ENCODE measurements at places on chromosomes 12 and 14. TPM values are rescaled to one million over a fixed set of nuclear protein-coding genes. Genes with fewer than 3 reads are reported as not detected.

Gene TAS2R9
- total RNA-seq = not detected

Gene RDH16
- total RNA-seq = not detected

Gene PPP1R12A
- total RNA-seq = 43.9 TPM

Gene SAMD15
- 0.08 TPM for total RNA-seq

Gene CMAS
- 34.6 TPM for total RNA-seq

Gene CRACR2A
- 4.5 TPM for total RNA-seq

Gene KRT6A
- 0.16 TPM for total RNA-seq

Gene BMP4
- 6.1 TPM for total RNA-seq

Gene ABHD4
- 22.0 TPM for total RNA-seq

Gene CIROP
- not detected for total RNA-seq

DNA sequence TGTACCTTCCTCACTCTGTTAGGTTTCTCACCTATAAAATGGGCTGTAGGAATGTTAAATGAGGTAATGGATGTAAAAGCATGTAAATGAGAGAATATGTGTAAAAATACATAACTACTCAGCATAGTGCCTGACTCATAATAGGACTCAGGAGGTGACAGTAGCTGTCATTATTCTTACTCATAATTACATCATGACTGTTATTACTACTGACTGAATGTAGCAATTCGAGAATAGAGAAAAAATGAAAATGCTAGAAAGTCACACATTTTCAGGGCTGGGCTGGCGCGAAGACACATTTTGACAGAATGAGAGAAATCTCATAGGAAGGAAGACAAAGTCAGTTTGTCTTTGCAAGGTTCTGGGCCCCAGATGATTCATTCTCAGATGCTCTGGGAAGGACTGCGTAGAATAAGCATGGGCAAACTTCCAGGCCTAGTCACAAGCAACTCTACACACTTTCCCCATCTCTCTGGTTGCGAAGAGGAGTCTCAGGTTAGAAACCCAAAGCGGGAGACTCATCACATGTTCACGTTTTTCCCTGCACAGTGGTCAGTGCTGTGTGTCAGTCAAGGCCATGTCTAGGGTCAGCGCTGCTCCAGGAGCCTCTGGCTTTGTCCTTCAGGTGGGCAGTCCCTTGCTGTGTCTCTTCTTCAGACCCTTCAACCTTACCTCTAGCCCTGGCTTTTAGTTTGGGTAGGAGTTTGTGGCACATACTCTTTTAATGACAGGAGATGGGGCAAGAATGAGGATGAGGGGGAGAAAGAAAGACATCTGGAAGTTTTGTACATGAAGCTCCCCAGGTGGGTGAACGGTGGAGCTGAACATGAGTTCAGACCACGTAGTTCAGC lies 8.4 kb downstream of the GPRC5A start:
- DNase-seq = no peak

GRCh38 chr12:24845615-24846014 lies 103.3 kb downstream of the BCAT1 start:
- no peak for DNase-seq

DNA sequence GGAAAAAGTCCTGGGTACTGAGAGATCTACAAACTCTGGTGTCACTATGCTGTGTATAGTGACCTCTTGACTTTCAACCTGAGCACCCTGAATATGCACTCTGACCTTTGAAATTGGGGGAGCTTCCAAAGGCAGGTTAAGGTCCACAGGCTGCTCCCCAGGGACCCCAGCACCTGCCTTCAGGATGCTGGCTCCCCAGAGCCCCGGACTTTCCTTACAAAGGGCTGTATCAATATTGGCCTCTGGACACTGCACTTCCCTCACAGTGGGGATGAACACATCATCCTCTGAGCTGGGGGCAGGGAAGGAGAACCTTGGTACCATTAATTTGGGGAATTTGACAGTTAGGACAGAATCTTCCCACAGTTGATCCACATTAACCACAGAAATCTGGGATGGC lies 14.3 kb downstream of the PLD4 start:
- no peak for DNase-seq

GRCh38 chr14:54867011-54867410 lies 35.6 kb downstream of the GCH1 start:
- no peak for DNase-seq

DNA sequence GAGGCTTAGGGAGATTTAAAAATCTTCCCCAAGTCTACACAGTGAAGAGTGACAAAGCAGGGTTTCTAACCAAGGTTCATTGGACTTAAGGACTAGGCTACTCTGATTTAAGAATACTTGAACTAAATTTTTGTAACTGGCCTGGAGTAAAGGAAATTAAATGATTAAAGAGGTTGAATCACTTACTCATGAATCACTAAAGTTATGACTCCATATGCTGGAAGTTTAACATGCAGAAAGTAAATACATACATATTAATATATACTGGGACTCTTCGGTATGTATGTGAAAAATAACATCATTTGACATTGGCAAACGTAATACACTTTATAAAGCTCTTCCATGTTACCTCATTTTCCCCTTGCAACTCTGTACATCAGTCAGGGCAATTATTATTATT lies 322.9 kb downstream of the KCNH5 start:
- DNase-seq = no peak

- no peak for DNase-seq
These were observed 43.6 kb downstream of the RAD51B start for GRCh38 chr14:67863223-67863622.

DNA sequence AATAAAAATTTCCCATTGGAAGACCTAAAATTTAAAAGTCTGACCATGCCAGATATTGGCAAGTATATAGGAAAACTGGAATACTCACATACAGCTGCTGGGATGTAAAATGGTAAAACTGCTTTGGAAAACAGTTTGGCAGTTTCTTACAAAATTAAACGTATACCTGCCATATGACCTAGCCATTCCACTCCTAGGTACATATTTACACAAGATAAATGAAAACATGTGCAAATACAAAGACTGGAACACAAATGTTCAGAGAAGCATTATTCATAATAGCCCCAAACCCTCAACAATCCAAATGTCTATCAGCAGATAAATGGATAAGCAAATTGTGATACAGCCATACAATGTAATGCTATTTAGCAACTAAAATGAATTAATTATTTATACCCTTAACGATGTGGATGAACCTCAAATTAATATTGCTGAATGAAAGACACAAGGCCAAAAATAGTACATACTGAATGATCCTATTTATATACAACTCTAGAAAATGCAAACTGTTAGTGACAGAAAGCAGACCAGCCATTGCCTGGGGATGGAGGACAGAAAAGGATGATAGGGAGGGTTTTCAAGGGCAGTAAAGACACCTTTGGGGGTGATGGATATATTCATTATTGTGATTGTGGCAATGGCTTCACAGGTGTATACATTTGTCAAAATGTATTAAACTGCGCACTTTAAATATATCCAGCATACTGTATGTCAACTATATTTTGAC lies 21.3 kb upstream of the TCP11L2 start:
- DNase-seq = no peak

DNA sequence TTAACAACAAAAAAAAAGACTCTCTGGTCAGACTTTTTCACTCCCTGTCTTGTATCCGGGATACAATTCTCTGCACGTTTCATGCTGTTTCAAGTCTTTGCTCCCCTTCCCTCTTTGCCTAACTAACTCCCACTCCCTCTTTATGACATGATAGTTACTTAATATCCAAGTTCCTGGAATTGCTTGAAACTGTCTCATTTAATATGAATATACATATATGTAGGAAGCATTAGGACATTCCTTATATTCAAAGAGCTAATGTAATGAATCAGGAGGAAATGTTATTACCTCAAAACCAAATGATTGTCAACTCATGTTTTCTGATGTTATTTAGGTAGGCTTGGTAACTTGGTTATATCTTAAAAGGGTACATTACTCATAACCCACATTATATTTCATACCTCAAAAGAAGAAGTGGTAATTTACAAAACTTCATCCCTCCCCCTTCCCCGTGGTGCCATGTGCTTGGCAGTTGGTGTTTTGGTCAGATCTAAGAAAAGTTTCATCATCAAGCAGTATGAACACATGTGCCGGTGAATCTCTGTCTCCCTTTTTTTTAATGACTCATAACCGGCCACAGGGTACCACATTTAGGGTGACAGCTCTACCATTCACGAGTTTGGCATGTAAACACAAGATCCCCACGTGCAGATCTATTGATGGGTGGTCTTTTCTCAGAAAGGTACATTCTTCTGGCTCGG lies 56.5 kb downstream of the HCAR2 start:
- no peak for DNase-seq

DNA sequence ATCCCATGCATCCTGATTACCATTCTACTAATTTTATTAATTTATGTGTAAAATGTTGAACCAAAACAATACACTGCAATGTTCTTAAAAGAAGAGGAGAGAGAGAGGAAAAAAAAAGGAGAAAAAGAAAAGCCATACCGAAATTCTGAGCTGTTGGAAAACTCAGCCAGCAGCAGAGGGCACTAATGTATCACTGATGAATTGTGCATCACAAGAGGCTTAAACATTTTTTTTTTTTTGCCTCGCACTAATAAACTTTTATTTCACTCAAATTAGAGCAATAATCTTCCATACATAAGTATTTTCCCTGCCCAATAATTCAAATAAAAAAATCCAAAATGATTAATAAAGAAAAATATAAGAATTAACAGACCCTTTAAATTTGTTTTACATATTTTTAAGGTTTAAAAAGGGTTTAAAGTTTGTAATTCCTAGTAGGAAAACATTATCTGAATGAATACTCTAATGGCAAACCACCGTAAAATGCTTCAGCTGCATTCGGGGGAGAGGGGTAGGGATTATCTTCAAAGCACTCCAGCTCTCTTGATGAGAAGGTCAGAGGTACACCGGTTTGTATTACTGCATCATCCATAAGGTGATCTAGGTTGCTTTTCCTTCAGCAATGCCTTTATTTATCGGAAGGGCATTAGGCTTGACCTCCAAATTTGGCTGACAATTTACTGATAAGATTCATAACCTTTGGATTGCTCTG lies 41.9 kb downstream of the ATP23 start:
- DNase-seq = no peak

GRCh38 chr12:5904441-5904840 lies 40.6 kb downstream of the ANO2 start:
- DNase-seq = no peak

DNA sequence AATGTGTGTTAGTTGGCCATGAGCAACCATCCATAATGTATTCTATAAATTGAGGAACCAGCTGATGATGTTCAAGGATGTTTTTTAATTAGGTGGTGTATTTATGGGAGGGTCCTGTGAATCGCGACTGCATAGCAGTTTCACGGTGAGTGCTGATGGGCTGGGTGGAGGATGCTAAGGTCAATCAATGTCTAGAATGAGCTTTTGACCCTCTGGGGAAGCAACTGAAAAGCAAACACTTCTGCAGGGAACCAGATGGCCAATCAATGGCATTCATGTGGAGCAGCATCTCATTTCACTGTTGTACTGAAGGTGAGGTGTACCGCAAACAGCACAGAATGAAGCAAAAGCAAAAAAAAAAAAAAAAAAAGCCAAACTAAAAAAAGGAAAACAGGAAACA lies 676.1 kb upstream of the TMEM132C start:
- no peak for DNase-seq

DNA sequence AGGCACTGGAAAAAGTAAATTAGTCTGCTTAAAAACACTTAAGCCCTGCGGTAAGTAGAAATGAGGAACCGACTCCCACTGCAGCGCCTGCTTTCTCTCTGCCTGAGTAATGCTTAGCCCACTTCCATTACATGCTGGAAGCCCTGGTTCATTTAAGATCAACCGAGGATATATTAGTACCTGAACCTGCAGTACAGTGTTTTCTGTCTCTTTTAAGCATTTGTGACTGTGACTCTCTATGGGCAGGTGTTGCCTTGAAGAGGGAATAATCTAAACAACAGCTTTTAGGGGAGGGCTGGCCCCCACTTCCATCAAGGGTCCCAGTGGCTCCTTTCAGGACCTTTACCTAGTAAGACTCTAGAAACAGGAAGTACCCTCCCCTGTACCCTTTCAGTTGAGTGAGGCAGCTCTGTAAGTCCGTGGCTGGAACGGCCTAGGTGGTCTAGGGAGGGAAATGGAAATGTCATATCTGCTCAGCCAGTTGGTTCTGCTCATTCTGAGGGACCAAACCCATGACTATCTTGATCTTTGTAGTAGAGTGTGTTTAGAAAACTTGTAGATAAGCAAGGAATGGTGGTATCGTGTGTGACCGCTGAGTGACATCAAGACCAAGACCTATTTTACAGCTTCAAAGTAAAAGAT lies 56.2 kb downstream of the FNTB start:
- no peak for DNase-seq

GRCh38 chr14:24908592-24909236 lies 141.2 kb downstream of the STXBP6 start:
- no peak for DNase-seq

GRCh38 chr14:56891226-56891625 lies 80.9 kb upstream of the OTX2 start:
- no peak for DNase-seq

DNA sequence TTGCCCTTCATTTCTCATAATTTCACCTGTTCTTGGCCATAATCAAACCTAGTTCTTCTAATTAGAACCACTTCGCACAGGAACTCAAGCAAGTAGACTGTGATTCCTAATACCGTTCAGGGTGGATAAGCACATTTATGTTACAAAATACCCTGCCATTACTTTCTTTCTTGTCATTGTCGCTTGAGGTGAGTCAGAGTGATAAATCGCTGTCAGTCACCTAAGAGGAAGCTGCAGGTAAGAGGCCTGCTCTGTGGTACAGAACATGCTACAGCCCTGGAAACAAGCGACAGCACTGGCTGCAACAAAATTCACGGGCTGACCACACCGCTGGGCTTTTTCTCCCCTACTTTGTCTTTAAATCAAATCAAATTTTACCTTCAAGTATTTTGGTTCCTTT lies 218.2 kb downstream of the ANO6 start:
- no peak for DNase-seq

- no peak for DNase-seq
These were observed 505 bp upstream of the HEBP1 start for GRCh38 chr12:13000616-13000924.

- DNase-seq = no peak
These were observed 2.8 kb downstream of the DYRK4 start for GRCh38 chr12:4564818-4565217.

DNA sequence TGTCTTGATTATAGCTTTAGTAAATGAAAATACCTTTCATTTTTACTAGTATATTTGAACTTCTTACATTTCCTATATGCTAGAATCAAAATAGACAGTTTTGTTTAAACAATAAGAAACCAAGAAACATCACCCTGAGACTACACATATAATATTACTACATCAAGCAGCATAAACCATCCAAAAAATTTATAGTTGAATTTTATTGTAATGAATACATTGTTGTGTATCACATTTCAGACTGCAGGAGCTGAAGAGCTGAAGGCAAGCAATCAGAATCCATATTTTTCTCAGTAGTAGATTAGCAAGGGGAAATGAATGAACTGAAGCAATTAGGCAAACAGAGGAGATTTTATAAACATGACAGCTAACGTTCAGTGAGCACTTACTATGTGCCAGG lies 379.2 kb downstream of the BTG1 start:
- no peak for DNase-seq

All from Right ventricle myocardium inferior (tissue), 1 donor.